Epithelial cell of umbilical artery (primary cell): ENCODE measurements at places on chromosomes 7 and 10. TPM values are rescaled to one million over a fixed set of nuclear protein-coding genes. Genes with fewer than 3 reads are reported as not detected.

The SEPTIN14 gene
- not detected in 2 replicates for total RNA-seq

The PDE6C gene
- total RNA-seq: not detected in 2 replicates

The CYP2W1 gene
- not detected in 2 replicates for total RNA-seq

The LRRC4 gene
- 0.32 and 0.61 TPM in 2 replicates for total RNA-seq

The GIMAP7 gene
- total RNA-seq: 46.1 and 57.9 TPM in 2 replicates

The MRLN gene
- total RNA-seq: not detected in 2 replicates

The JAZF1 gene
- 3.9 and 4.7 TPM in 2 replicates for total RNA-seq

The GPR85 gene
- 1.2 and 4.5 TPM in 2 replicates for total RNA-seq

The PRRT4 gene
- 0.32 TPM in 1 of 2 replicates, not detected in the other for total RNA-seq

The PLCE1 gene
- under 0.01 TPM in 2 replicates for total RNA-seq

The LDB3 gene
- not detected in 2 replicates for total RNA-seq

The SLC26A3 gene
- total RNA-seq: not detected in 2 replicates

The FGFBP3 gene
- 0.30 and 0.32 TPM in 2 replicates for total RNA-seq

The GOLGA7B gene
- not detected in 2 replicates for total RNA-seq

The LRRN3 gene
- 0.15 TPM in 1 of 2 replicates, not detected in the other for total RNA-seq

The SPDYE9 gene
- total RNA-seq: not detected in 2 replicates

The FAM204A gene
- 46.8 and 91.3 TPM in 2 replicates for total RNA-seq

The CALHM3 gene
- total RNA-seq: not detected in 2 replicates

The LIPK gene
- not detected in 2 replicates for total RNA-seq

The SPDYE2 gene
- total RNA-seq: not detected in 2 replicates

The RP9 gene
- 11.2 and 13.6 TPM in 2 replicates for total RNA-seq

The SHH gene
- under 0.01 TPM in 1 of 2 replicates, not detected in the other for total RNA-seq

The RTKN2 gene
- 1.2 and 1.3 TPM in 2 replicates for total RNA-seq

The MMD2 gene
- total RNA-seq: not detected in 2 replicates
